Right renal cortex interstitium (tissue), 3 donors: ENCODE measurements at places on chromosomes 7 and 10.

GRCh38 chr10:104396581-104396980 lies 42.9 kb downstream of the CFAP58 start:
- no peak for DNase-seq

DNA sequence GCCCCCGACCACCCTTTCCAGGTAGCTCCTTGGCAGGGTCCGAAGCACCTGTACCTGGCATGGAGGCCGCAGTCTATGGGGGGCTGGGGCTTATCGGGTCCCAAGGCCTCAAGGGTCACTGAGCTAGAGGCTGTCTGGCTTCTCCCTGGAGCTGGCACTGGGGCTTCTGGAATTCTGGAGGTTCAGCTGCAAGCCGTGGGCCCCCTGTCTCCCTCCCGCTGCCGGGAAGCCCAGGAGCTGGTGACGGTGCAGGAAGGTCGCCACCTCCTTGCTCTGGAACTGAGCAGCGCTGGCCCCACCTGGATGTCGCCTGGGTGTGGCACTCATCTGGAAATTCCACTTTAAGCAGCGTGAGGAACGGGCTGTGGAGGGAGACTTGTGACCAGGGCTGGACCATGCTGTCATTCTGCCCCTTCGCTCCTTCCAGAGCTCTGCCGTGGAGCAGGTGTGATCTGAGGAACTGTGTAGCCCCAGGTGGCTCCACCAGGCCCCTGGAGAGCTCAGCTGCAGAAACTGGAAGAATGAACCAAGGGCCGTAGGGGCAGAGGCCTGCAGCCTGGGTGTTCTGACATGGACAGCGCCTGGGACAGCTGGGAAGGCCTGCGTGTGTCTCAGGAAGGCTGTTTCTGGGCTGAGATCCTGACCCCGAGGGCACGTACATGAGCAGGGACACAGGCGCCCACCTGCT lies 129.7 kb upstream of the PPP2R2D start:
- no peak for DNase-seq

- DNase-seq = no peak
Measured at GRCh38 chr10:68046642-68047041, 28.4 kb downstream of the HERC4 start.

DNA sequence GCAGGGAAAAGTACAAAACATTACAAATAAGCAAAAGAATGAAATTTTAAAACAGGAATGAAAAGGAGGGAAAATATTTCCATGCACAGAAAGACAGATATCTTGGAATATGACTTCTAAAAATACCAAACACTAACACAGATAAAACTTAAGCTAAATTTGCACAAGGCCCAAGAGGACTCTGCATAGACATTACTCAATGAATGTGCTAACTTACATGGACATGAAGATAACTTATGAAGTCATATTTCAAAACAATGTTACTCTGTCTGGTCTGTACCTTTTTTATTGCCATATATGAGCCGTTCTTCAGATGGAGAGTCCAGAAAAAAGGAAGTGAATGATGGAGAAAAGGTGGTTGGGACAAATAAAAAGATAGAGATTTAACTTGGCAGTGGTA lies 15.0 kb upstream of the MSS51 start:
- DNase-seq = no peak

- peak; percentile 51 for DNase-seq
Measured at GRCh38 chr10:16777473-16778370, 39.5 kb downstream of the RSU1 start.

DNA sequence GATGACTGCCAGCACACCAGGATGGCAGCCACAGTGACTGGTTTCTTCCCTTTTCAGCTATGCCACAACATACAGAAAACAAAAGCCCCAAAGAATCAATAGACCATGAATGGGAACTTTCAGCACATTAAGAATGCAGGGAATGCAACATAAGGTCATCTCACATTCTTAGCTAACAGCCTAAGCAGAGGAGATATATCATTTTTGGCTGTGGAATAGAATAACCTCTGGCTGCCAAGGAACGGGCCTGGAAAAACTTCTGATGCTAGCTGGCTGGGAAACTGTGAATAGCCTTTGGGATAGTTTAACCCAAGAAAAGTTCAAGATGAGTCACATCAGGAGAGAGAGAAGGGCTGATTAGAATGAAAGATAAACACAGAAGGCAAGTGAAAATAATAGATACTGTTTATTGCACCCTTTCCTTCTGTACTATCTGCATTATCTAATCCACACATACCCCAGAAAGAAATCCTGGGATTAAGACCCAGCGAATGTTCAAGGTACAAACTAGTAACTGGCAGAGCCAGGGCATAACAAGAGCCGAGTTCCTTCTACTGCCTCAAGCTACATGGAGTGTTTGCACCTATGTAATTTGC lies 169.2 kb downstream of the SEMA3A start:
- no peak for DNase-seq

DNA sequence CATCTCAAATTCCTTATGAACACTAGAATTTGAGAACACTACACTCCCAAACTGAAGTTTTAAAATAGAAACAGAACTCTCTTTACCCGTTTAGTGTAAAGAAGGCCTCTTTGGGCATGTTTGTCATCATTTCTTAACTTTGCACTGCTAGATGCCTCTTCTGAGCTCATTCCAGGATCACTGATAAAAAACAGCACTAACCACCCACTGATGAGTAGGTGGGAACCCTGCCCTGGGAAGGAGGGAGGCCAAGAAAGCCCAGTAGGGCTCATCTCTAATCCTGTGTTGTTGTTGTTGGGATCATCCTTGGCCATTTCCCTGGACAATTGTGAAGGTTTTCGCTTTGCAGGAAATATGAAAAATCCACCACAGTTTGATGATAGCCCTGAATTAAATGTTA lies 68.2 kb downstream of the CUBN start:
- no peak for DNase-seq

GRCh38 chr7:35968140-35968940 lies 167.5 kb downstream of the SEPTIN7 start:
- DNase-seq = no peak

DNA sequence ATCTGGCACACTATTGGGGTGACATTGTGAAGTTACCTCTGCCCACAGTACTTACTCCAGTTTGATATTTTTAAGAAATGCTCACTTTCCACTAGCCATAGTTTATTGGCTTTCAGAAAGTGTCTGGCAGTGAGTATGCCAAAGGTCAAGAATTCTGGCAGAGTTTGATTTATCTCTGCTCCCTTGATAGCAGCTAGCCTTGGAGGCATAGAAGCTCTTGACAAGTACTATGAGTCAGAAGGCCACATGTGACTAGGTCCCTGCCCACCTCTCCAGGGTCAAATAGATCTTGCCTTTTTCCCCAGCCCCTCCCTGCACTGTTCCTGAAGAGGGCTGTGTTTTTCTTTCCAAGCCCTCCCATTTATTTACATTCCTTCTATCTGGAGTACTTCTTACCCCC lies 202.2 kb downstream of the AUTS2 start:
- no peak for DNase-seq

- DNase-seq = no peak
Measured at GRCh38 chr10:87546971-87547413, 42.3 kb downstream of the MINPP1 start.

GRCh38 chr7:94658826-94659225 lies 2.9 kb upstream of the SGCE start:
- no peak for DNase-seq

DNA sequence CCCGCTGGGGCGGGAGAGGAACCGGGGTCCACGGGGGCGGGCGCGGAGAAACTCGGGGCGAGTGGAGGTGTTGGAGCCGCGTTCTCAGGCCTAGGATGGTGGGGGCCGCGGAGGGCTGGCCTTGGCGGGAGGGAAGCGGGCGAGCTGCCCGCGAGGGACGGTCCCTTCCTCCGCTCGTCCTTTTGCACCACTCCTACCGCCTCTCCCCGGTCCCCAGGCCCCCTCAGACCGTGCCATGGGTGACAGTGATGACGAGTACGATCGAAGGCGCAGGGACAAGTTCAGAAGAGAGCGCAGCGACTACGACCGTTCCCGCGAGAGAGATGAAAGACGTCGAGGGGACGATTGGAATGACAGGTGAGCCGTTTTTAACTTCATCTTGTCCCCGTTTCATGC lies 451 bp downstream of the SRRT start:
- DNase-seq = no peak

GRCh38 chr10:11245510-11245909 lies 227.8 kb downstream of the CELF2 start:
- DNase-seq = no peak

DNA sequence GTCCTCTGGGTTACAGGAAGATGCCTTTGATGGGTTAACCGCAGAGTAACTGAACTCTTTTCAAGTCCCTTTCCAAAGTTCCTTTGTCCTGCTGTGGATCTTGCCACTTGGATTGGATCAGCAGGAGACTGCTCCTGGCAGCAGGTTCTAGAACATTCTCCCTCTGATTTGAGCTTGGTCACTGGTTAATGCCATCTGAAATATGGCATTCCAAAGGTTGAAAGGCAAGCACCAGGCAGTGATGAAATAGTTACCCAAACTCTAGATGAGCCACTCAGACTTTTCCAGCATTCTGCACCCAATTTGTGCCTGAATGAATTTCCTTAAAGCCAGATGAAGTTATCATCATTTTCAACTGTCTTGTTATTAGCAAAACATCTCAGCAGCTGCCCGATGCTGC lies 343.9 kb downstream of the RNLS start:
- no peak for DNase-seq
